ENCODE measurements at places on chromosomes 7 and 10.

DNA sequence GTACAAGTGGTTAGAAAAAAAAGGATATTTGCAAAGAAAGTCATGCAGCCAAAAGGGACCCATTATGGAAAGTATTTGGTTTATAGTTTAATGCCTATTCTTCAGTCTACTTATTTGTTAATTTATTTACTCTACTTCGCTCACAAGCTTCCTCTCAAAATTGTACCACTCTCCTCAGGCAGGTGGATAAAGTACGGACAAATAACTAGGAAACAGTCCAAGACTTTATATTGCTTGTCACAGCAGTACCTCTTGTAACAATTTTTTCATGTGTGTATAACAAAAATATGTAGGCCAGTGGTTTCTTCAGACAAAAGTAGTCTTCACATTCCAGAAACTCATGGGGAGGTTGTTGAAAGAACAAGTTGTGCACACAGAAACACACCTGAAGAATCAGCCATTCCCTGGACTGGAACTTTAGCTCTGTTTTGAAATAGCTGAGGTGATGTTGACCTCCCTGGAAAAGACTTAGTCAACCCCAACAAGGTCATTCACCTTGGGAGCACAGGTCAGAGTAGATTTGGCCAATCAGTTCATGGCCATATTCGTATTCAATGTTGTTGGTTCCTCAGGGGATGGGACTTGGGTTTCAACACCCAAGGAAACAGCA, 73.4 kb downstream of the TES start:
- no peak for DNase-seq

- no peak for DNase-seq
These were observed 74.5 kb upstream of the EXOC6 start for GRCh38 chr10:92773776-92774175.

DNA sequence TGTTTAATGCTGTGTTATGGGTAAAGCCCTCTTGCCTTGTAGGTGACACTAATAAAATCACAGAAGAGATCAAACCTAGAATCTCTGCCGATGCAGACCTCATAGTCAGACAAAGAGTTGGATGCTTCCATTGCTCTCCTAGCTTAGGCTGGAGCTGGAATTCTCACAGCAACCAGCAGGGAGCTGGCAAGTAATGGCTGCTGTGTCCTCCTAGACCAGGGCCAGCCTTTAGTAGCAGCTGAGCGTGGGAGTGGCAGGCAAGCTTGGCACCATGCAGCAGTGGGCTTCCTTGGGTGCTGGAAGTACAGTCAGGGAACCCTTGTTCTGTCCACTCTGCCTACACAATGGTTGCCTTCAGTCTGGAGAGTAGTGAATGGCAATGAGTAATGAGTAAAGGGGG, 598.3 kb upstream of the GALNT17 start:
- no peak for DNase-seq

DNA sequence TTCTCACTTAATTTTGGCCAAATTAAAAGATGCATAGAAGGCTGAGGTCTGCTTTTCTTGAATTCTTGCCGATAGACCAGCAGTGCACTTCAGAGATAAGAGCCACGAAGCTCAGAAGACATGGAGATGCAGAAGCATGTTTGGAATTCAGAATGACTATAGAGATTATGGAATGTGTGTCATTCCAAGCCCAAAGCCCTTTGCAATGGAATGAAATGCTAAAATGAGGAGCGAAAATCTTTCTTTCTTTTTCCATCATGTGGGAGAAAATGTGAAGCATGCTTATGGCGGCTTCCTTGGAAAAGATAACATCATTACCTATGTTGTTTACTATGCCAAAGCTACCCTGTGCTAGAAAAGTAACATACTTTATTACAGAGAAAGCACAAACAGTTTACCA, 257.0 kb upstream of the RNF32 start:
- no peak for DNase-seq

DNA sequence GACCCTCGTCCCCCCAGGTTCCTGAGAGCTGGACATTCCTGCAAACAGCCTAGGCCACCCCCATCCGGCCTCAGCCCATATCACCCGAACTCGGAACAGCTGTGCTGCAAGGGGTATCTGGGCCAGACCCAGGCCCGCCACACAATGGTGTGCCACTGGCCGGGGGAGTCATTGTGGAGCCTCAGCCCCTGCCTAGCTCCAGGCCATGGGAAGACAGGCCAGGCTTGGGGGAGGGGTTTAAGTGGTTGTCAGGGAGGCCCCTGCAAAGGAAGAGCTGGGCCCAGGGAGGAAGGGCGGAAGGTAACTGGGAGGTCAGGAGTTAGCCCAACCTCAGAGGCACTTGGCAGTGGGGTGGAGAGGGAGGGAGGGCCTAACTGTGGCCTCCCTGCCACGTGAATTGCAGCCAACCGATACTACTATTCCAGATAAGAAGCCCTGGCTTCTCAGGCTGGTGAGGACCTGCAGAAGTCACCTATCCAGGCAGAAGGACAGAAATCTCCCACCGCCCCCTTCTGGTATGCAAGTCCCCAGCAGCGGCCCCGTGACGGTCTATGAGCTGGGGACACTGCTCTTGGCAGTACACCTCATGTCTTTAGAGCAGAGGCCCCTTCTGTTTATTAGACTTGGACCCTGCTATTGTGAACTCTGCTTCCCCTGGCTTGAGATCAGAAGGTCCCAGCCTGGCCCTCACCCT, 26.8 kb downstream of the VSIR start:
- no peak for DNase-seq

- DNase-seq: no peak
These were observed 169.2 kb upstream of the LYZL2 start for GRCh38 chr10:30798646-30799185.

- no peak for DNase-seq
These were observed 19.6 kb downstream of the GRID2IP start for GRCh38 chr7:6531492-6532279.

GRCh38 chr10:47055386-47056246, 144.4 kb downstream of the PTPN20 start:
- no peak for DNase-seq

DNA sequence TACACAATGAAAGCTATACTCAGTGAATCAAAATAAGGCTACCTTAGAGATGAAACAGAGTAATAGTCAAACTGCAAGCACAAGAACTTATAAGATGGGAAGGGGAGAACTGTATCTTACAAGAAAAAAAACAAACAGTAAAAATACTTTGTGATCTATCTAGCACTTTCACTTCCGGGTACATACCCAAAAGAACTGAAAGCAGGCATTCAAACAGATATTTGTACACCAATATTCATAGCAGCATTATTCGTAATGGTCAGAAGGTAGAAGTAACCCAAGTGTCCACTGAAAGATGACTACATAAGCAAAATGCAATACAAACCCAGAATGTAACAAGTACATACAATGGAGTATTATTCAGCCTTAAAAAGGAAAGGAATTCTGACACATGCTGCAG, 18.0 kb downstream of the FAM204A start:
- DNase-seq: no peak

DNA sequence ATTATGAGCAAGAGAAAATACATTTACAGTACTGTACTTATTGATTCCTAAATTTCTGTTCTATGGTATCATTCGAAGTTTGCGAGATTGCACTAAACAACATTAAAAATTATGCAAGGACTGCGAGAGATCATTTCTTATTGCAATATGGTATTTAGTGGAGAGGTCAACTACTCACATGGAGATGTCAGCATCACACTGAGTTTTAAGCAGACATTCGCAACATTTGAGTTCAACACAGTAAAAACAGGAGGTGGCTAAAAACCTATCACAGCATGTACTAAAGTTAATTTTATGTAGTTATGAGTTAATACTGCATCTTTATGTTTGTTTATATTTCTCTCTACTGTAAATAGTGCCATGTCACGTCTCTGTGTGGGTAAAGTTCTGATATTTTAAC, 53.5 kb downstream of the JMJD1C start:
- no peak for DNase-seq

- DNase-seq: no peak
These were observed 144.5 kb upstream of the ASAH2 start for GRCh38 chr10:50395851-50396250.

DNA sequence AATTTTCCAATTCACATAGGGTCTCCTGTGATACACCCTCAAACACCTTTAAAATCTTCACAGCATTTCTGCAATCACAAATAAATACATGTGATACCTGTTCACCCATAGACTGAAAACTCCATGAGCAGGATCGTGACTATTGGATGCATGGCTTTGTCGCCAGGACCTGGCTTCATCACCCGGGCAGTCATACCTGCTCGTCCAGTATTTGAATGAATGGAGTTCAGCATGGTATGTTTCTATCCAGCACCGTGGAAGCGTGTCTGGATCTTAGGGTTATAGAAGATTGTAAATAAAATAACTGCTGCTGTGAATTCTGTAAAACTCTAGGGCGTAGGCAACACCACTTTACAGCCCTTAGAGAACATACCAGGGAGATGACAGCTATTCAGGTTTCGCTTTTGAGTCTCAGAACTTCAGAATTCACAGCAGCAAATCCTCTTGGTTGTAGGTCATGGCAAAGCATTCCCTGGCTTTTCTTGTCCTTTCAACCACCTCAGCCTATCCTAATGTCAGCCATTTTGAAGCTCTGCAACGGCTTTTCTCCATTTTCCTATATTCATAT, 47.4 kb upstream of the USP6NL start:
- DNase-seq: no peak

- no peak for DNase-seq
These were observed 16.2 kb downstream of the CAMK2G start for GRCh38 chr10:73858013-73858708.

GRCh38 chr7:132666774-132667172, 90.5 kb upstream of the PLXNA4 start:
- DNase-seq: no peak

DNA sequence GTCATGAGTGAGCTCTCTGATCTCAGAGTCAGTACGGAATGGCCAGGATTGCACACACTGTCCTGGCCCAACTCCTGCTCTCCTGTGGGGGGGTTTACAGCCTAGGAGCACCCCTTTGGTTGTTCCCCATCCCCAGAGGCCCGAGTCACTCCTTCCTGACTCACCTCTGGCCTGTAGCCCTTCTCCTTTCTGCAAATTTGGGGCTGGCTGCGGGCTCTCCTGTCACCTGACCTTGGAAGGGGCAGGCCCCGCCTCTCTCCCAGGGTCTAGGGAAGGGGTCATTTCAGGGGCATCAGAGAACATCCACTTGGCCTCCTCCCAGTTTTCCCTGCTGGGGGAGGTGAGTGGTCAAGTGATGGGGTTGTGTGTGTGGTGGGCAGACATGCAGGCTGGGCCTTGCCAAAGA, 1.7 kb downstream of the NYAP1 start:
- no peak for DNase-seq

GRCh38 chr10:102605712-102606111, 38.6 kb upstream of the TRIM8 start:
- DNase-seq: no peak

DNA sequence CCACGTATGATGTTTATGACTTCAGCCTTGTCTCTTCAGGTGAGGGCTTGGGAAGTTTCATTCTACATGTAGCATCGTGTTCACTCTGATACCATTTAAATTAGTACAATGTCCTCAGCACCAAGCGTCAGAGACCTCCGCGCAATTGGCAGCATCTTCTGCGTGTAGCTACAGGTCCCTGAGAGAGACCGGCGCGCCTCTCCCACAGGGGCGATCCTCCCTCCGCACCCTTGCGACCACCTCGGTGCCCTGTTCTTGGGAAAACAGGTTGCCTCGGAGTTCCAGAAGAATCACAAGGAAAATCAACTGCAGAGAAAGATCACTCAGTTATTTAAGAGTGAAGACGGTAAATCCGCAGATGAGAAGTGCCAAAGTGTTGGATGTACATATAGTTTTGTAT, 206.2 kb downstream of the GATA3 start:
- DNase-seq: no peak

DNA sequence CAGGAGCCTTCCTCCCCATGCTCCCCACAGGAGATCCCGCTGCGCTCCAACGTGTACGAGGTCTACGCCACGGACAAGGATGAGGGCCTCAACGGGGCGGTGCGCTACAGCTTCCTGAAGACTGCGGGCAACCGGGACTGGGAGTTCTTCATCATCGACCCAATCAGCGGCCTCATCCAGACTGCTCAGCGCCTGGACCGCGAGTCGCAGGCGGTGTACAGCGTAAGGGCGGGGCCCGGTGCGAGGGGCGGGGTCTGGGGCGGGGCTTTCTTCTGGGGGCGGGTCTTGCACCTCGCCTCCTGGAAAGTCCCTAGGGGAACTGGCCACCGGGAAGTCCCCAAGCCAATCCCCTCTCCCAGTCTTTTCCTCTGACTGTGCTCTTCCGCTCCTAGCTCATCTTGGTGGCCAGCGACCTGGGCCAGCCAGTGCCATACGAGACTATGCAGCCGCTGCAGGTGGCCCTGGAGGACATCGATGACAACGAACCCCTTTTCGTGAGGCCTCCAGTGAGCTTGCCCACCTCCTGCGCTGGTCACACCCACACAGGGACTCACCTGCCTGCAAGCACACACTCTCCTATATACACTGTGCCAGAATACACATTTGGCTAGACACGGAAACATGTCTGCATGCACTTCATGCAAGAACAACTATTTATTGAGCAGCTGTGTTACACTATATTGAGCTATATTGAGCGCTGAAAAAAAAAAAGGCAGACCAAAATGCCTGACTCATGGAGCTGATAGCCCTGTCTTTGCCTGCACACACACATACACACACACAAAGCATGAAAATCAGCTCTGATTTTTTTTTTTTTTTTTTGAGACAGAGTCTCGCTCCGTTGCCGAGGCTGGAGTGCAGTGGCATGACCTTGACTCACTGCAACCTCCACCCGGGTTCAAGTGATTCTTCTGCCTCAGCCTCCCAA, 32.7 kb upstream of the VSIR start:
- no peak for DNase-seq

- no peak for DNase-seq
These were observed 13.3 kb upstream of the IFIT1B start for GRCh38 chr10:89364531-89364930.

- DNase-seq: no peak
These were observed 155.4 kb downstream of the CRPPA start for GRCh38 chr7:16265863-16266458.

- no peak for DNase-seq
These were observed 23.6 kb upstream of the PPIA start for GRCh38 chr7:44772867-44773266.

DNA sequence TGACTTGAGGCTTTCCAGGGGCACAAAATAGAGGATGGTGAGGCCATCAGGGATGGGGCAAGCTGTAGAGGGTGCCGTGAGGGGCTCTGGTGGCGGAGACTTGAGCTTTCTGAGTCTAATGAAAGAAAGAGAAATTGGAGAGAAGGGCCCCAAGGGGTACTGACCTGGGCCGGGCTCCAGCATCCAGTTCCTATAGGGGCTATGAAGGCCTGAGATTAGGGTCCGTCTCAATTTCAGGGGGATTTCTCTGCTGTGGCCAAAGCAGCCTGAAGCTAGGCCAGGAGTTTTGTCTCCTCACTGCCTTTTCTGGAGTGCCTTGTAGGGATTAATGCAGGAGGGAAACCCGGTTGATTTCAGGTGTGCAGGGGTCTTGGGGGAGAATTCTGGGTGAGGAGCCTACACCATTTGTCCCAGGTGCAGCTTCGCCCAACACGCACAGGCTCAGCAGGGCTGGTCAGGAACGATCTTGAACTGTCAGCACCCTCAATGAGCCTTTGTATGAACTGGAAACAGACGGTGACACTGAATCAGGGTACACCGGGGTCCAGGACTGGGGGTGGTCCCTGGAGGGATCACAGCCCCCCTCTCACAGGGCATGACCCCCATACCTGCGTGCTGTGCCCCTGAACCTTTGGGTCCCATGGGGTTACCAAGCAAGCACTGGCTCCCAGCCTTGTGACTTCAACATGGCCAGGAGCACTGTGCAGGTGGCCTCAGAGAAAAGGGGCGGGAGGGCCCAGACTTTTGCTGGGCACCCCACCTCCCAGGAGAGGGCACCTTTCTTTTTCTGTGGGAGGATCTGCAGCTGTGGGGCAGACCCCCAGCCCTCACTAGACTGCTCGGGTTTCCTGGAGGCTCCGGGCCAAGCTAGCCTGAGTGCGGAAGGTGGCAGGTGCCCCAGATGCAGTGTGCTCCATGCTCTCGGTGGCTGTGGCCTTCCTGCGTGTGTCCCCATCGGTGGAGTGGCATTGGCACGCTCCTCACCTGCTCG, 122.9 kb upstream of the RET start:
- no peak for DNase-seq

Measured in T-helper 9 cell (primary cell).